ENCODE measurements at places on chromosomes 6 and 20.

- DNase-seq: no peak
Observed at GRCh38 chr6:140385679-140386078, 1011.2 kb upstream of the CITED2 start.

GRCh38 chr20:58593880-58594638, 57.0 kb upstream of the STX16 start:
- DNase-seq: no peak

- DNase-seq: no peak
Observed at GRCh38 chr6:143732536-143732935, 54.8 kb downstream of the PHACTR2 start.

DNA sequence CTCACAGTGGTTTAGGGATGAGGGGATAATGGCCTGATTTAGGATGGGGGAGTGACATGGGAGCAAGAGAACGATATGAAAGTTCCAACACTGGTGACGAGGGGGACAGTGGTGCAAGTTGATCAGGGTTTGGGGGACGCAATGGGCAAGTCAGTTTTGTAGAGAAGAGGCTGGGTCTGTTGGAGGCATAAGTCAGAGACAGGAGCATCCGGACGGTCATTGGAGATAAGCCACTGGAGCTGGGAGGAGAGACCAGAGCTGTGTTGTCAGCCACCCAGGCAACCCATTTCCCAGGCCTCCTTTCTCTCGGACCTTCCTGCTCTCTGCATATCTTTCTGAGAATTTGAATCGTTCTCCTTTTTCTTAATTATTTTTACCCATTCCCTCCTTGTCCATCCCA, 9.5 kb downstream of the DNPH1 start:
- DNase-seq: no peak

DNA sequence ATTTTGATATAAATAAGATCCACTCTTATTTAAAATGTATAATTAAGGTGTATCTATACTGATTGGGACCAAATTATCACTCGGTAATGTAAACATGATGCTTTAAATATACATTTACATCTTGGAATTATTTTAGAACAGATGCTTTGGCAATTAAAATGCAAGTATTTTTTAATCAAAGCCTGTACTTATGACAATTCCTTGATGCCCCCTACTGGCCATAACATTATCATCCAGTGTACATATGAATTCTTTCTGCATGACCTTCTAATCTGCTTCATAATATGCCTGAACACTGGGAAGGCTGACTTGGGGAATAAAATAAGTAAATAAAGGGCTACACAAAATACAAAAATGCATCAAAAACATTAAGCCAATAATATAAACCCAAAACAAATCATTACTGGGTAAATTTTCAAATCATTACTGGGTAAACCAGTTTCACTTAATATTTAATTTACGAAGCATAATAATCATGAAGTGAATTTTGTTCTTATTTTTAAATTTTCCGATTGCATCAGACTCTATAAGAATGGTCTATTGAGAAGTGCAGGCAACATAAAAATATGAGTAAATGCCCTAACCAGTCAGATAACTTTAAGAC, 65.1 kb downstream of the CGA start:
- no peak for DNase-seq

DNA sequence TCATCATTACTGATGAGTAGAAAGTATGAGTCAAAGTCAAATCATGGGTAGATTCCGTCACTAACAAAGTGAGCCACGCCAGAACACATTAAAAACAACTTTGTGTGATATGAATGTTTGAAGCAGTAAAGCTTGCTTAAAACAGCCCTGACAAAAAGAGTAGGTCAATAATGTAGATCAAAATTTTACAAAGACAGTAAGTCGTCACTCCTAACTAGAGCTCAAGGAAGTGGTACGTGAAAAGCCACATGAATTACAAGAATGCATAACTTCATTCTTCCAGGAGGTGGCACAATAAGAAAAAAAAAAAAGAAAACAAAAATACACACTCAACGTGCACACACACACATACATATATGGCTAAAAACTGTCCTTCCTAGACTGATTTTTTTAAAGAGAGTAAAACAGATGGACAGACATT, 69.9 kb downstream of the HACE1 start:
- no peak for DNase-seq

DNA sequence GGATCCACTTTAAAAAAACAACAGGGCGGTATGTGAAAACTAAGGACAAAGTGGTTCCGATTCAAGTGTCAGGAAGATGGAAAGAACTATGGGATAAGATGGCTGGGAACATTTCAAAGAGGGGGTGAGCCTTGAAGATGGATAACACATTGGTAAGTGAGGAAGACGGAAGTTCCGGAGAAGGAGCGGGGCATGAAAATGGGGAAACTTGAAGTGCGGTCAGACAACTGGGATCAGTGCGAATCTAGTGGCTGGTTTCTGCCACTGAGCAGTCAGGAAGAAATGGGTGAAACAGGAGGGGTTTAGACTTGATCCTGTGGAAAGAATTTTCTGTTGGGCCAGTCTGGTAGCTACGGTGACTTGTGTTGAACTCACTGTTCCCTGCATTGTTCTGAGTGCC, 1.2 kb downstream of the NAA20 start:
- DNase-seq: no peak

DNA sequence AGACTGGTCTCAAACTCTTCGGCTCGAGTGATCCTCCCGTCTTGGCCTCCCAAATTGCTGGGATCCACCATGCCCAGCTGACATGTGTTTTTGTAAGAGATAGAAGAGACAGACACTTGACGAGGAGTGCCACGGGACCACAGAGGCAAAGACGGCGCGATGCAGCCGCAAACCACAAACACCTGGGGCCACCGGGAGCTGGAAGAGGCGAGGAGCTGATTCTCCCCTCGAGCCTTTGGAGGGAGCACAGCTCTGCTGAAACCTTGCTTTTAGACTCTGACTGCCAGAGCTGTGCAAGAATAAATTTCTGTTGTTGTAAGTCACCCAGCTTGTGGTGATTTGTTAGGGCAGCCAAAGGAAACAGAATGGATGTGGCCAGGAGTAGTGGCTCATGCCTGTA, 46.9 kb downstream of the TFAP2C start:
- no peak for DNase-seq

DNA sequence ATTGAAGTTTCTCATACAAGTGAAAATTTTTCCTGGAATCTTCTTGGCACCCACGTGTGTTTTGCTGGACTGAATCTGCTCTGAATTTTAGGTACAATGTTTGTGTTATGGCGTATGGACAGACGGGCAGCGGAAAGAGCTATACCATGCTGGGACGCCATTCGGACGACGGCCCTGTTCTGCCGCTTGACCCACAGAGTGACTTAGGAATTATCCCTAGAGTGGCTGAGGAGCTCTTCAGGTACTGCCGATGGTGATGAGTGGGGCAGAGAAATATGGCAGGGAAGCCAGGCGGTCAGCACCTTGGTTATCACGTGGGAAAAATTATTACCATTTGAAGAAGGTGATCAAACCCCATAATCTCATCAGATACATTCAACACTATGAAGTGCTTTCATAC, 36.3 kb downstream of the KIF25 start:
- no peak for DNase-seq

DNA sequence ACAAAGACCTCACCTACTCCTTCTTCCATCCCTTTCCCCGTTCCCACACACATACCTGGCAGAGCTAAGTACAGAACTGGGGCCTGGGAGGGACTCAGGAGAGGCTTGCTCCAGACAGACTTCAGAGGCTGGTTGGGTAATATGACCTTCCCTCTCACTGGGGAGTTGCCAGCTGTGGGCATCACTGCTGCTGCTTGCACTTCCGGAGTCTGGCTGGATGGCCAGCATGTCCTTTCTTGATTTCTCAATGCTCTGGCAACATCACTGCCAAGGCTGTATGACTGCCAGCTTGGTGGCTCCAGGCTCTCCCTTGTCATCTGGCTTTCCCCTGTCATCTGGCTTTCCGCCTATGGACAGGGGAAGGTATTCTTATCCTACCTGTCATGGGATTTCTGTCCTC, 47.8 kb downstream of the CDH22 start:
- DNase-seq: no peak

DNA sequence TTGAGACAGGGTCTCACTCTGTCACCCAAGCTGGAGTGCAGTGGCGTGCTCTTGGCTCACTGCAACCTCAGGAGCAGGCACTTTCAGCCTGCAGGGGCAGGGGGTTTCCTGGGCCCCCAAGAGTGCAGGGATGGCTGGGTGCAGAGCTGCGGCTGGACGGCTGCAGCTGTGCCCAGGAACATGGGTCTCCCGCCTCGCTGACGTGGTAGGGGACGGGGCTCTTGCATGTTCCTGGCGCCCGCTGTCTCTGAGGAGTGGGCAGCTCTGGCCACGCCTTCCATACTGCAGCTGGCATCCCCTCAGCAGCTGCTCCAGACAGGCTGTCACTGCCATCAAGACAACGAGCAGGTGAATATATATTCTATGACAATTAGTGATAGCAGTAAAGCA, 2.2 kb upstream of the DEK start:
- DNase-seq: no peak

- no peak for DNase-seq
Observed at GRCh38 chr6:52617087-52617486, 40.2 kb upstream of the TRAM2 start.

DNA sequence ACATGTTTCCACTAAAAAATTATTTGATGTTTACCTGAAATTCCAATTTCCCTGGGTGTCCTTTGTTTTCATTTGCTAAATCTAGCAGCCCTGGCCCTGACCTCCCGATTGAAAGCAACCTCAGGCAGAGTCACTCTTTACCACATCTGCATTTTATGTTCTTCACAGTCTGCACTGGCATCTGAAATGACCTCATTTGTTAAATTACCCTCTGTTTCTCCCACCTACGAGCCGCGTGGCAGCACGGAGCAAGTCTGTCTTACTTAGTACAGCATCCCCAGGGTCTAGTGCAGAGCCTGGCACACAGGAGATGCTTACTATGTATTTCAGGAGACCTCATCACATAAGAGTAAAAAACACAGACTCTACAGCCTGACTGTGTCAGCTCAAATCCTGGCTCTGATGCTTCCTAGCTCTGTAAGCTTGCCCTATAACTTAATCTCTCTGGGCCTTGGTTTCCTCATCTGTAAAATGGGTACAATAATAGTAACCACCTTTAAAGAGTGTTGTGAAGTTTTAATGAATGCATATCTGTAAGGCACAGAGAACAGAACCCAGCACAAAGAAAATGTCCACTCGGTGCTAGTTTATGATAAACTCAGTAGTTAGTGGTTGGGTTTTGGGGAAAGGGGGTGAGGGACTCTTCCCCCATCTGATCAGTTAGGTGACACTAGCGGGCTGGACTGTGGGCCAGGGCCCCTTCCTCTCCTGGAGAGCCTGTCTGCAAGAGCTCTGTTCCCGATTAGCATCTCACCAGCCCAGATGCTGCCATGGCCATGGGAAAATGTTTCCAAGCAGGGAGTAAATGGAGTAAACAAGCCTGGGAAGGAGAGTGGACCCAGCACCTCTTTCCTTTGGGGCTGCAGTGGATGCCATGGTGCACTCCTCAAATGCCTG, 88.2 kb downstream of the PREX1 start:
- DNase-seq: no peak

DNA sequence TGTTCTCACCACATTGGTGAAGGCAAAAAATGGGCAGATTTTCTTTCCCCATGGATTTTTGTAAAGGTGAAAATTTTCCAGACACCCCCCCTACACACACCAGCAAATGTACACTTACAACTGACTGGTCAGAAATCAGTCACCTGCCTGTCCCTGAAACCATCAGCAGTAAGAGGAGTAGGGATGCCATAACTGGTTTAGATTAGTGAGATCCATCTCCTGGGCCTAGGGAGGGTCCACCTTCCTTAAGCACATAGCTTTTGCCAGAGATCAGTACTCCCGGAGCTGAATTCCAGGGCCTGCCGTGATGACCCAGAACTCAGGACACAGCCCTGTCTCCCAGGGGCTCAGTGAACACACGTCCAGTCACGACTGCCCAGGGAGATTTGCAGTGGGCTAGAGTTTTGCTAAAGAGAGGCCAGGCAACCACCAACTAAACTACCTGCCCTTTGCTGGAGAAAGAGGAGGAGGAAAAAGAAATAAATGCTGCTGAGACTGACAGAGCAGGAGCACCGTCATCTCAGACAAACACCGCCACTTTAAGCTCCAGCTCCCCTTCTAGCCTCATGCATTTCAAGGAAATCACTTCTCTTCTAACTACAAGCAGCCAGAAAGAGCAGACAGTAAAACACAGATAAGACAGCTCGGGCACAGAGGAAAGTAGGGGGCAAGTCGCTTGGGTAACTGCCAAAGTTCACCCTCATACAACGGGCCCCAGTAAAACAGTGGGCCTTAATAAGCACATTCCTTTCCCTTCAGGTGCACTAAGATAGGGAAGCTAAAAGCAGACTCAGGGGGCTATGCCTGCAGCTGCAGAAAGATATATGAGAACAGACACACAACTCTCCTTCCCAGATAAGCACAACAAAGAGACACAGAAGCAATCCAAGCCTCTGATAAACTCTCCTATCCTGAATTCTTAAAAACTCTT, 82.6 kb upstream of the SPTLC3 start:
- DNase-seq: no peak

DNA sequence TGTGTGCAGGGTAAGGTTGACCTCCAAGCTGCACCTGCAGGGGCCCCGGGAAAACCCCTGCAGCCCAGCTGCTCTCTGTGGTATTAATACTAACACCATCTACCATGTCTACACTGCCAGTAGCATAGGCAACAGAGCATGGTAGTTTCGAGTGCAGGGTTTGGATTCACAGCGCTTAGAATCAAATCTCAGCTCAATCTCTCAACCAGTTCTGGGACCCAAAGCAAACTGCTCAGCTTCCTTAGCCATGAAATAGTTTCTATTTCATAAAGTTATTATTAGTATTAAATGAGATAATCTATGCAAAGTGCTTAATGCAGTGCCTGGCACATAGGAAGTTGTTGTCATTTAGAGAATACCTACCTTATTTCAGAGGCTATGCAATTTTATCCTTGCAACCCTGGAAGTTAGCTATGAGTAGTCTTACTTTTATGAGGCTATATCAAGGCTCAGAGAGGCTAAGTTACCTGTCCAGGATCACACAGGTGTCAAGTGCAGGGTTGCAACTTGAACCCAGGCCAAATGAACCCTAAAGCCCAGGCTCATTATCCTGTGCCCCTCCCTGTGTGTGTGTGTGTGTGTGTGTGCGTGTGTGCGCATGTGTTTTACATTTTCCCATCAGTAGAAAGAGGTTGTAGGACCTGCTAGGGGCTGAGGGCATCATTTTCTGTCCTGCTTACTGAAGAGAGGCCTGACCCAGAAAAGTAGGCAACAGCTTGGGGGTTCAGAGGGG, 27.6 kb upstream of the MRPS18A start:
- DNase-seq: no peak

- no peak for DNase-seq
Observed at GRCh38 chr20:9705722-9706476, 133.0 kb downstream of the PAK5 start.

GRCh38 chr6:96814625-96815024, 22.7 kb downstream of the GPR63 start:
- no peak for DNase-seq

GRCh38 chr6:22892452-22892851, 323.1 kb downstream of the HDGFL1 start:
- no peak for DNase-seq

- no peak for DNase-seq
Observed at GRCh38 chr6:45398075-45398813, 20.5 kb upstream of the SUPT3H start.
